ENCODE measurements at places on chromosomes 13 and 19.

GRCh38 chr13:50805805-50806204, 37.7 kb downstream of the DLEU7 start:
- DNase-seq, result no peak

- no peak for DNase-seq
Observed at GRCh38 chr13:102002287-102002686, 399.6 kb downstream of the FGF14 start.

DNA sequence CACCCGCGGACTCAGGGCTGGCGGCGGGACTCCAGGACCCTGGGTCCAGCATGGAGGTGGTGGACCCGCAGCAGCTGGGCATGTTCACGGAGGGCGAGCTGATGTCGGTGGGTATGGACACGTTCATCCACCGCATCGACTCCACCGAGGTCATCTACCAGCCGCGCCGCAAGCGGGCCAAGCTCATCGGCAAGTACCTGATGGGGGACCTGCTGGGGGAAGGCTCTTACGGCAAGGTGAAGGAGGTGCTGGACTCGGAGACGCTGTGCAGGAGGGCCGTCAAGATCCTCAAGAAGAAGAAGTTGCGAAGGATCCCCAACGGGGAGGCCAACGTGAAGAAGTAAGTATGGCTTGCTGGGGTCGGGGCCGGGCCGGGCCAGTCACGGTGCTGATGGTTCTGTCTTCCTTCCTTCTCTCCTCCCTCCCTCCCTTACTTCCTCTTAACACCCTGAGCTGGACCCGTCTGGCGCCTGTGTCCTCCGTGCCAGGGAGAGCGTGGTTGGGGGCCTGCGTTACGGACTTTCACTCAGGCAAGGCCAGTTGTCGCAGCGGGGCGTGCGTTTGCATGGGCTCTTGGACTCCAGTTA, 1.4 kb downstream of the STK11 start:
- no peak for DNase-seq

DNA sequence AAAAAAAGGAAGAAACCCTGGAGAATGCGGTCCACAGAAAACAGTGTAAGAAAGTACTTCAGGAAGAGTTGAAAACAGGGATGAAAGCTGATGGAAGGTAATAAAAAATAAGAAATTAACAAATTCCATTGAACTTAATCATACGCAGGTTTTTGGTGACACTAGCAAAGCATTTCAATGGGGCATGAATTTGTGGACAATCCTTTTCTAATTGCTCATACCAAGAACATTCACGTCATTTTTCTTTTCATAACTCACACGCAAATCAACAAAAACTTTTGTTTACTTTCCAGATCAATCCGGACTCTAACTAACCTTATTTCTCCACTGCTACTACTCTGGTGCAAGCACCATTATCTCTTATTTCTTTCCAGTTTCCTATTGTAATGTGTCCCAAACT, 1195.0 kb downstream of the SLITRK5 start:
- DNase-seq, result no peak

GRCh38 chr19:46913852-46914430, 53.1 kb downstream of the ARHGAP35 start:
- no peak for DNase-seq

- no peak for DNase-seq
Observed at GRCh38 chr13:37602733-37603381, 4.3 kb upstream of the POSTN start.

DNA sequence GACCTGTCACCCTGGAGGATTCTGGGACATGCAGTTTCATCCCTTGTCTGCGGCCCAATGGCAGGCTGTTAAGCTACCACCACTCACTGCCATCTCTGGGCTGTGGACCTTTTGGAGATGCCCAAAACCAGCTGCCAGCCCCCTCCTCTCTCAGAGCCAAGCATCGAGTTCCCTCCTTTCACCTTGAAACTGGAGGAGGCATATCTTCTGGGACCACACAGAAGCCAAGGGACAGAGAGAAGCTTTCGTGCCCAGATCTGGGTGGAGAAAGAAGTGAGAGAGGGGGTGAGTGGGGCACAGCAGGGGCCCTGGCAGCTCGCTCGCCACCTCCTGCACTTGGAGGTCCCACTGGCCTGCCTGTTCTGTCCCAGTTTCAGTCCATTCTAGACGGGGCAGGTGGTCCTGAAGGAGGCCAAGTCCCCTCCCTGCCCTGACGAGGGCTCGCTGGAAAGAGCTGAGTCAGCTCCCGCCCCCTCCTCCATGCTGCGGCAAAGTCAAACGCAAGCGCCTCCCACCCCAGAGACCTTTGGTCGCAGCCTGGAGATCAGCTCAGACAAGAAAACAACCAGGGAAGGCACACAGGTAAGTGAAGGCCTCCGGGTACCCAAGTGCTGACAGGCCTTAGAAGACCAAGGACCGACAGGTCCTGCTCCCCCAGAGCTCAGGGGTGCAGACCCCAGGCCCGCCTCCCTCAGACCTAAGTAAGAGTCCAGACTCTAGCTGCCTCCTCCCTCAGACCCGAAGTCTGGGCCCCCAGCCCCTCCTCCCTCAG, 3.8 kb downstream of the BCAT2 start:
- DNase-seq, result no peak

All from activated CD4-positive, alpha-beta T cell treated with anti-CD3 and anti-CD28 coated beads, Interleukin-2, amount 50 U/mL, for 4 hours (primary cell).